ENCODE measurements at places on chromosomes 6 and 20.

DNA sequence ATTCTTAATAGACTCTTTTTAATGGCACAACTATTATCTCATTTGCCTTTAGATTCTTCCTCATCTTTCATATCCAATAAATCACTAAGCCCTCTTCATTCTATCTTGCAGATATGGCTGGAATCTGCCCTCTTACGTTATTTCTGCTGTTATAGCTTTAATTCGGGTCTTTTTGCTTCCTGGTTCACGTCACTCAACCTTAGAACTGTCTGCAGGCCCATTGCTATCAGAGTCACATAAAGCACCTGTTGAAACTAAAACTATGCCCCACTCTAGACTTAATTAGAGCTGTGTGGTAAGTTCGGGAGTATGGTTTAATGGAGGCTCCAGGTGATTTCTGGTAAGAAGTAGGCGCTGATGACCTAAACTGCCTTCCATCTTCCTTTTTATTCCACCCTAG is 988 bp downstream of the QRSL1 start:
- DNase-seq: no peak

- no peak for DNase-seq
These were observed 44.7 kb upstream of the FOXQ1 start for GRCh38 chr6:1267057-1267732.

GRCh38 chr6:13572240-13572639 is 2.2 kb upstream of the SIRT5 start:
- DNase-seq: no peak

- peak; percentile 85 for DNase-seq
These were observed 7.2 kb downstream of the GCNT2 start for GRCh38 chr6:10528158-10528981.

GRCh38 chr20:45325371-45325770 is 17.3 kb upstream of the MATN4 start:
- no peak for DNase-seq

DNA sequence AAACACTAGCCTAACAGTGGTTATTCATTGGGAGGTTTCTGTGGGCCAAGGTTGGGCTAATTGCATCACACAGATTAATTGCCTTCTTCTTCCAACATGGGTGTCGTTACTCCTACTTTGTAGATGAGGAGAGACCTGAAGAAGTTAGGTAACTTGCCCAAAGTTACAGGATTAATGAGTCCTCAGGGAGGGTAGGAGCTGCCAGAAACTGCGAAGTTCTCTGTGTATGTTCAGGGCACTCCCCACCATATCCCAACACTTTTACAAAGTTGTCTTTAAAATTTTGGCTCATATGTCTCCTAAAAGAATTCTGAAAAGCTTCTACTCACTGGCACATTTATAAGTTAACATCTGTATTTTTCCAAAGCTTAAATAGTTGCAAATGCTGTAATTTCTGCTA is 323.5 kb upstream of the HSF2 start:
- DNase-seq: no peak

DNA sequence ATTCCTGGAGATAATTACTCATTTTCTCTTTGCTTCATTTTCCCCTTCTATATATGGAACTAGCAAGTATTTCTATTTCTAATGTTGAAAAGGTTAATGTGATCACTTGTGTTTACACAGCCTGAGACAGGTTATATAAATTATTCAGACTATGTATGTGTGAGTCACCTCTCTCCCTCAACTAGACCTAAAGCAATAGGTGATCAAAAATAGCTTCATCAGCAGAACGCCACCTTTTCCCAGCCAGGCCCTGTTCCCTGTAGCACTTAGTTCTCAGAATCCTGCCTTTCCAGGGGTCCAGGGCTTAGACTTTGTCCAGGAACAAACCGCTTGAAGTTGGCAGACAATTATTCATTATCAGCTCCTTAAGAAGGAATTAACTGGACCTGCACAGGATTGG is 125.3 kb upstream of the EXOC2 start:
- DNase-seq: no peak

GRCh38 chr20:59608871-59609270 is 4.5 kb downstream of the PHACTR3 start:
- no peak for DNase-seq

- no peak for DNase-seq
These were observed 451.0 kb upstream of the SULF2 start for GRCh38 chr20:48236000-48236970.

DNA sequence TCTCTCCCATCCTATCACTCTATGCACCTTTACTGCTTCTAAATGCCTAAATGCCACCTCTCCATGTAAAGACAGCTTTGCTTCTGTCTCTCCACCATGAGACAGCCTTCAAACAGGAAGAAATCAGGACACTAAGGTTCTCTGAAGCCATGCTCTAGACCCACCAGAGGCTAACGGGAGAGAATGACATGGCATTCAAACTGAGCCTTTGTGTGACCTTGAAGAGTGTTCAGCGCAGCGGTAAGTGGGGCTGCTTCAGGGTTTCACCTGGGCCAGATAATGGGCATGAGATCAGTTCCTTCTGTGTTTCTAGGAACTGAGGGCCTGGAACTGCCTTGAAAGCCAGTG is 20.1 kb downstream of the FAM50B start:
- DNase-seq: no peak

DNA sequence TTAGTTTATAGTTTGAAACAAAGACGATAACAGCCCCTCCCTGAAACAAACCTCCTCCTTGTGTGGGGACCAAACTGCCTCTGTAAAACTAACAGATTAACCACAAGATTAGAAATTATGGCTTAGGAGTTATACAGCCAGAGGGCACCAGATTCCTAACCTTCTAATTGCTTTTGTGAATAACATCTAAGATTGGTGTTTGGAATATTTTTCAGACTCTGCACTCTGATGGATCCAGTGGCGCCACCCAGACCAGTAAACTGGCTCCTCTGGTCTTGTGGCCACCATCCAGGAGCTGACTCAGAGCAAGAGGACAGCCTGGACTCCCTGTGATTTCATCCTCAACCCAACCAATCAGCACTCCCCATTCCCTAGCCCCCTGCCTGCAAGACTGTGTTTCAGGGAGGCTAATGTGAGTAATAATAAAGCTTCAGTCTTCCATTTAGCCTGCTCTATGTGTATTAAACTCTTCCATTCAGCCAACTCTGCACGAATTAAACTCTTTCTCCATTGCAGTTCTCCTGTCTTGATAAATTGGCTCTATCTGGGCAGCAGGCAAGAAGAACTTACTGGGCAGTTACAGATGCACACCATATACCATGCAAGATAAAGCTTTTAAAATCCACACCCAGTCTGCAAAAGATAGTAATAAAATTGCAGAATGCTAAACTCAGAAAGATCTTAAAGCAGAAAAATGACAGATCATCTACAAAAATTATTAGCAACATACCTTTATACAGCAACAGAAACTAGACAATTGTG is 58.5 kb upstream of the SLC22A16 start:
- DNase-seq: no peak

DNA sequence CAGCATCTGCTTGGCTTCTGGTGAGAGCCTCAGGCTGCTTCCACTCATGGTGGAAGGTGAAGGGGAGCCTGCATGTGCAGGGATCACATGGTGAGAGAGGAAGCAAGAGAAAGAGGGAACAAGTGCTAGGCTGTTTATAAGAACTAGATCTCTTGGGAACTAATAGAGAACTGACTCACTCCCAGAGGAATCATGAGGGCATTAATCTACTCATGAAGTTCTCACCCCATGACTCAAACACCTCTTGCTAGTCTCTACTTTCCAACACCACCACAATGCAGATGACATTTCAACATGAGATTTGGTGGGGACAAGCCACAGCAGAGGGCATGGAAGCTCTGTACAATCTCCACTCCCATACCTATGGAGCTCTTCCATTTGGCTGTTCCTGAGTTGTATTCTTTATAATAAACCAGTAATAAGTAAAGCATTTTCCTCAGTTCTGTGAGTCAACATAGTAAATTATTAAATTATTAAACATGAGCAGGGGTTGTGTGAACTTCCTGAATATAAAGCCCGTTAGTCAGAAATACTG is 524.1 kb upstream of the NRSN1 start:
- DNase-seq: no peak

Measured in NCI-H748 treated with DMSO at 0.1 percent for 48 hours (cell line).